ENCODE measurements at places on chromosomes 4 and X. TPM values are rescaled to one million over a fixed set of nuclear protein-coding genes. Genes with fewer than 3 reads are reported as not detected.

The HADH gene
- total RNA-seq = 121 TPM

DNA sequence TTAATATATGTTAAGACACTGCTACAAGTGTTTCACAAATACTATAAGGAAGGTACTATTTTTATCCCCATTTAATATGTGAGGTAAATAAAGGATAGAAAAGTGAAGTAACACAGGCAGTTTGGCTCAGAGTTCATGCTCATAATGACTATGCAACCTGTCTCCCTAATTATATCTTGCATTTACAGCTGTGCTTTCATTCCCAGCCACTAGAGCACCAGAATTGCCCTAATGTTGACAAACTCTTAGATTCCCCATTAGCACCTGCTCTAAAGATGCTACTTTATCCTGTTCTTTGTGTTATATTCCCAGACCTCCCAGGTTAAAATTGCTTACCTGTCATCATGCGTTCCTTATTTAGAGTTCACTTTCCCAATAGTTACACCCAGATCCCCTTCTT, 833.6 kb downstream of the CCSER1 start:
- no peaks in the 10 kb centered on the region for H3K27me3 ChIP-seq
- no peaks in the 10 kb centered on the region for H3K4me1 ChIP-seq
- DNase-seq = no peak
- H3K36me3 ChIP-seq = no peaks in the 10 kb centered on the region
- H3K4me3 ChIP-seq = no peak overlapping the region
- H3K27ac ChIP-seq = no peak overlapping the region

The NKRF gene
- 8.9 TPM for total RNA-seq

DNA sequence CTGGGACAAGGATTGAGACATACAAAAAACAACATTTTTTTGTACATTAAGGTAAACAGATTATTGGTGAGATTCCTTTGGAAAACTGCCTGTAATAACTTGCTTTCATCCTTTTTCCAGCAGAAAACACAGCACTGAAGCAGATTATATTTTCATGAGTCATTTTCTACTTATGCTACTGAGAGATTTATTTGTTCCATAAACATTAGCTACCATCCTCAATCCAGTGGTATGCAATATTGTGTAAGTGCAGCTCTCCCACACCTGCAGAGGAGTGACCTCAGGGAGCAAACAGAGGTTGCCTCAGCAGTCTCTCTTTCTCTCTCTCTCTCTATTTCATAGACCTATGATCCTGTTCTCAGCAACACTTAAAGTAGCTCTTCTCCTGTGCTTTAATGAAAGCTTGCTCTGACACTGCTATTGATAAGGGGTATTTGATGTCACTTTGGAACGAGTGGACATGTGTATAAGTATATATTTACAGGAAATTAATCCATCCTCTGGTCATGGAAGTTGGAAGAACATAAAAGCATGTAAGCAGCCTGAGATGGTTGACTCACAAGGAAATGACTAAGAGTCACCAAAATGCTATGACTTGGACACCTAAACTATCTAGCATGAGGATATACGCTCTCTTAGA, 163.7 kb upstream of the SPANXC start:
- no peaks in the 10 kb centered on the region for H3K27me3 ChIP-seq
- no peaks in the 10 kb centered on the region for H3K36me3 ChIP-seq
- no peak overlapping the region for H3K4me3 ChIP-seq
- H3K27ac ChIP-seq = no peak overlapping the region
